NCI-H510A treated with DMSO at 0.1 percent for 48 hours (cell line): ENCODE measurements at places on chromosomes 3 and 15.

- DNase-seq, result no peak
Observed at GRCh38 chr3:114839476-114839875, 307.6 kb downstream of the ZBTB20 start.

DNA sequence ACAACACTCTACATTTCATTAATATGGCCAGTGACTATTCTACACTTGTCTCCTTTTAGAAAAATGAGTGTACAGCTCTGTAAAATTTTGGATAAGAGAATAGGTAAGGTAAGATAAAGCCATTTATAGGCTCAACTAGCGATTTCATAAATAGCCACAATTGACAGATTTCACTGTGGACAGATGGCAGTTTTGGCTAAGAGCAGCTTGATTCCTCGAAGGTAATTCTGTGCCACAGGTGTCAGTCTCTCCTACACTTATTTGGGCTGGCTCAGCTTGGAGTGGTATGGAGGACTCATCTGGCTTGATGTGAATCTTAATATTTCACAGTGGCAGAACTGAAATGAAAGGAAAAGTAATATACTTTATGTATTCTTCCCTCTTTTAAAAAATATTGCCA lies 536.7 kb upstream of the TBL1XR1 start:
- DNase-seq, result no peak

- no peak for DNase-seq
Observed at GRCh38 chr3:115062412-115062956, 84.6 kb downstream of the ZBTB20 start.

GRCh38 chr3:62128051-62128450 lies 245.3 kb downstream of the FEZF2 start:
- no peak for DNase-seq
